Glutamatergic neuron (in vitro differentiated cells): ENCODE measurements at places on chromosomes 2 and 18.

GRCh38 chr2:34738691-34739090 is 1139.6 kb upstream of the FAM98A start:
- H3K36me3 ChIP-seq: no peaks in the 10 kb centered on the region
- H3K27me3 ChIP-seq: no peaks in the 10 kb centered on the region
- no peaks in the 10 kb centered on the region for H3K4me1 ChIP-seq
- no peak overlapping the region for H3K27ac ChIP-seq
- H3K4me3 ChIP-seq: no peak overlapping the region

DNA sequence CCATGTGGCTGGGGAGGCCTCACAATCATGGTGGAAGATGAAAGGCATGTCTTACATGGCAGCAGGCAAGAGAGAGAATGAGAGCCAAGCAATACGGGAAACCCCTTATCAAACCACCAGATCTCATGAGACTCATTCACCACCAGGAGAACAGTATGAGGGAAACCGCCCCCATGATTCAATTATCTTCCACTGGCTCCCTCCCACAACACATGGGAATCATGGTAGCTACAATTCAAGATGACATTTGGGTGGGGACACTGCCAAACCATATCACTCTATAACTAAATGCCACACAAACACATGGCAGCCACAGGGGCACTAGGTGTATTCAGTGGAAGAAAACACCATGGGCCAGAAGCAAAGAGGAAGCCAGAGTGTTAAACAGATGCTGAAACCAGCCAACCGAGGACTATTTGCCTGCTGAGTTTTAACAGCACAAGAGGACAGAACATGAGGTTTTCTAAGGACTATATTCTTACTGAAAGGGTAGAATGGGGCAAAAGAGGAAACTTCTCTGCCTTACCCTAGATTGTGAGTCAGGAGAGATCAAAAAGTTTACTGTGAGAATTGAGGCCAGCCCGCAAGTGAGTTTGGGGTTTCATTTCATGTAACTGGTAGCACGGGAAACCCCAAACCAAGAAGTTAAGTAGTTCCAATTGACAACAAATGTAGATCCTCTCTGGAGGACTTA is 49.2 kb downstream of the SIGLEC15 start:
- DNase-seq: no peak
- H3K27me3 ChIP-seq: no peaks in the 10 kb centered on the region
- peaks cover 21% of the 10 kb centered on the region for H3K36me3 ChIP-seq
- H3K27ac ChIP-seq: no peak overlapping the region
- no peak overlapping the region for H3K4me3 ChIP-seq

DNA sequence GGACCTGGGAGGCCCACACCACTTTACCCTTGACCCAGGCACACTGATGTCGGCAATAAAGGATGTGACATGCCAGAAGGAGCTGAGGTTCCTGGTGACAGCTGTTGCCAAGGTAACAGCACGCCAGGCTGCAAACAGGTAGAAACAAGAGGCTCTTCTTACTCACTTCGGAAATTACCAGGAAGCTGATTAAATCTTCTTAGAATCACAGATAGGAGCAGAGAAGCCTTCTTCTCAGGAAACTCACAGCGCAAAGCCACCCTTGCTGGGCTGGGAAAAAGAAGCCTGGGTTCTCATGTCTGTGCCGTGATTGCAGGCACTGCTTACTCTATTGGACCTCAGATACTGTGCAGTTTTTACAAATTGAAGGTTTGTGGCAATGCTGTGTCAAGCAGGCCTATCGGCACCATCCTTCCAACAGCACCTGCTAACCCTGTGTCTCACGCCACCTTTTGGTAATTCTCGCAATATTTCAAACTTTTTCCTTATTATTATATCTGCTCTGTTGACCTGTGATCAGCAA is 61.0 kb upstream of the TAF1B start:
- H3K4me1 ChIP-seq: peaks cover 12% of the 10 kb centered on the region
- no peaks in the 10 kb centered on the region for H3K36me3 ChIP-seq
- H3K4me3 ChIP-seq: no peak overlapping the region
- H3K27me3 ChIP-seq: no peaks in the 10 kb centered on the region
- no peak overlapping the region for H3K27ac ChIP-seq

DNA sequence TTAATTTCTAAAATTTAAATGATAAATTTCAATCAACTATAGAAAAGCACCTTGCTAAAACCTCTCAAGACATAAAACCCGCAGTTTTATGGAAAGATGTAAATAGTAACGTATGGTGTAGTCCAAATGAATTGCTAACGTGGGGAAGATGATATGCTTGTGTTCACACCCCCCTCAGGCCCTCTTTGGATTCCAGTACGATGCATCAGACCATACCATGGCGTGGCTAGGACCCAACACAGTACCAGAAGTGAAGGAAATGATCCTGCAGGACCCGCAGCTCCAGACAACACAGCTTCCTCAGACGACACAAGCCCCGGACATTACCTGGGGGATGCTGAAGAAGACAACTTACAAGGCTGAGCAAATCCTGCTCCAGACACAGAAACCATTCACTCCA is 60.1 kb upstream of the DYSF start:
- no peak overlapping the region for H3K4me3 ChIP-seq
- no peak for DNase-seq
- peaks cover 2% of the 10 kb centered on the region for H3K27me3 ChIP-seq
- H3K36me3 ChIP-seq: peaks cover 34% of the 10 kb centered on the region
- peaks cover 4% of the 10 kb centered on the region for H3K4me1 ChIP-seq

- H3K27me3 ChIP-seq: no peaks in the 10 kb centered on the region
- DNase-seq: no peak
- H3K27ac ChIP-seq: no peak overlapping the region
- peaks cover under 1% of the 10 kb centered on the region for H3K36me3 ChIP-seq
- H3K4me3 ChIP-seq: no peak overlapping the region
Observed at GRCh38 chr2:135256531-135257260, 204.6 kb downstream of the RAB3GAP1 start.

GRCh38 chr18:59640721-59641120 is 56.5 kb downstream of the CCBE1 start:
- no peak overlapping the region for H3K4me3 ChIP-seq
- peaks cover 1% of the 10 kb centered on the region for H3K27me3 ChIP-seq
- no peak for DNase-seq
- no peaks in the 10 kb centered on the region for H3K36me3 ChIP-seq

DNA sequence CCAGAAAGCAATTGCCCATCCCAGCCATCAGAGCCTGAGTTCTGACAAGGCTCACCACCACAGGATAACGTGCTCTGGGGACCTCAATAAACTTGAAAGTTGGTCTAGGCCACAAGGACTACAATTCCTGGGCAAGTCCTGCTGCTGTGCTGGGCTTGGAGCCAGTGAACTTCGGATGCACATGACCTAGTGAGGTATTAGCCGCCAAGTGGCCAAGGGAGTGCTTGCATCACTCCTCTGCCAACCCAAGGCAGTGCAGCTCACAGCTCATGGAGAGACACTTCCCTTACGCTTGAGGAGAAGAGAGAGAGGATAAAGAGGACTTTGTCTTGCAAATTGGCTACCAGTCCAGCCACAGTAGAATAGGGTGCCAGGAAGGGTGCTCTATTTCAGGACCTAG is 219.6 kb downstream of the MBD2 start:
- H3K27ac ChIP-seq: no peak overlapping the region
- DNase-seq: no peak
- peaks cover 1% of the 10 kb centered on the region for H3K27me3 ChIP-seq

GRCh38 chr2:241538838-241539615 is 19.5 kb upstream of the BOK start:
- H3K4me3 ChIP-seq: peak overlapping the region; percentile 1
- DNase-seq: no peak
- no peaks in the 10 kb centered on the region for H3K36me3 ChIP-seq
- no peaks in the 10 kb centered on the region for H3K4me1 ChIP-seq
- H3K27ac ChIP-seq: no peak overlapping the region
- peaks cover 3% of the 10 kb centered on the region for H3K27me3 ChIP-seq

- no peaks in the 10 kb centered on the region for H3K36me3 ChIP-seq
- H3K27me3 ChIP-seq: peaks cover 14% of the 10 kb centered on the region
- no peaks in the 10 kb centered on the region for H3K4me1 ChIP-seq
- H3K4me3 ChIP-seq: no peak overlapping the region
Observed at GRCh38 chr2:120369250-120369649, 23.3 kb downstream of the INHBB start.

DNA sequence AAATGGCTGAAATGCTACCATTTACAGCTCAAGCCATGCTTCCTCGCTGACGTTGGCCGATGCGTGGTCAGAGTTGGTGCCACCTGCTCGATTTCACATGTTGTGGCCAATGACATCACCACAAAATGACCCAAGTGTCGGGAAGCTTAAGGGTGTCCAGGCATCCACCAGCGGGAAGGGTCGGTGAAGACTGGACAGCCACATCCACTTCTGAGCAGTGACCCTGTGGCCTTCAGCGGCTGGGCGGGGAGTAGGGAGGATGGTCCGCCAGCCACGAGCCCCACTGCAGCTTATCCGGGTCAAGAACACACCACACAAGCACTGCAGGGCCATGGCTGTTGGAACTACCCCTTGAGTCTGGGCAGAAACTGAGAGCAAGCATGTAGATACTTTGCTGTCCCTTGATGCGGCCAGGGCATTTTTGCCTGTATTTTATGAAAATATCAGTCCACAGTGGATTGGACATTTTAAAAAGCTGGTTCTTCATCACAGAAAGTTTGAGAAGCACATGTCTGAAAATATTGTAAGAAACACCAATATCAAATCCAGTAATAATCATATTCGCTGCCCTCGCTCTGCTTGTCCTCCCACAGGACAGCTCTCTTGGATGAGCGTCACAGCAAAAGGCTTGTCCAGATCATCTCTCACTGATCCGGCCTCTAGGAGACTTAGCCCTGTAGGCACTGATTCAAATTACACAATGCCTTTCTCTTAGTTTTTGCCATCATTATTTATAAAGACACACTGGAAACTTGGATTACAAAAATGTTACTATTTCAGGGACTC is 174.0 kb downstream of the TWIST2 start:
- H3K27me3 ChIP-seq: no peaks in the 10 kb centered on the region
- H3K4me1 ChIP-seq: no peaks in the 10 kb centered on the region
- no peak for DNase-seq
- H3K4me3 ChIP-seq: no peak overlapping the region

- H3K4me3 ChIP-seq: no peak overlapping the region
- H3K27me3 ChIP-seq: peaks cover 4% of the 10 kb centered on the region
- no peak overlapping the region for H3K27ac ChIP-seq
- H3K4me1 ChIP-seq: peaks cover 8% of the 10 kb centered on the region
- peaks cover 5% of the 10 kb centered on the region for H3K36me3 ChIP-seq
Observed at GRCh38 chr2:234708091-234708683, 211.3 kb upstream of the ARL4C start.

DNA sequence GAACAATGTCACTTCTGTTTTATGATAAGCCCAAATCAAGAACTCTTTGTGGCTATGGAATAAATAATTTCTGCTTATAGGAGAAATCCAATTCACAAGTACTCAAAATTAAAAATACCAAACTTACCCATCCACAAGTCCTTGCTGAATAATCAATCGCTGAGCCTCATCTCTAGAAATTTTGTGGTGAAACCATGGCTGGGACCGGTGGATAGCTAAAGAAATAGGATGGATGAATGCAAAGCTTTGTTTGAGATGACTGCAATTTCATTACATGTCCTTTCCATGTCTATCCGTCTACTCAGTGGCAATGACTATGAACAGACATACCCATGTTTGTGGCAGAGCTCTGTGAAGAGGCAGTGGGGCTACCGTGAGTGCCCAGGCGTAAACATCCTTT is 124.4 kb downstream of the GRB14 start:
- no peaks in the 10 kb centered on the region for H3K27me3 ChIP-seq
- no peak overlapping the region for H3K27ac ChIP-seq
- no peak overlapping the region for H3K4me3 ChIP-seq
- no peak for DNase-seq
- H3K4me1 ChIP-seq: peaks cover 2% of the 10 kb centered on the region

DNA sequence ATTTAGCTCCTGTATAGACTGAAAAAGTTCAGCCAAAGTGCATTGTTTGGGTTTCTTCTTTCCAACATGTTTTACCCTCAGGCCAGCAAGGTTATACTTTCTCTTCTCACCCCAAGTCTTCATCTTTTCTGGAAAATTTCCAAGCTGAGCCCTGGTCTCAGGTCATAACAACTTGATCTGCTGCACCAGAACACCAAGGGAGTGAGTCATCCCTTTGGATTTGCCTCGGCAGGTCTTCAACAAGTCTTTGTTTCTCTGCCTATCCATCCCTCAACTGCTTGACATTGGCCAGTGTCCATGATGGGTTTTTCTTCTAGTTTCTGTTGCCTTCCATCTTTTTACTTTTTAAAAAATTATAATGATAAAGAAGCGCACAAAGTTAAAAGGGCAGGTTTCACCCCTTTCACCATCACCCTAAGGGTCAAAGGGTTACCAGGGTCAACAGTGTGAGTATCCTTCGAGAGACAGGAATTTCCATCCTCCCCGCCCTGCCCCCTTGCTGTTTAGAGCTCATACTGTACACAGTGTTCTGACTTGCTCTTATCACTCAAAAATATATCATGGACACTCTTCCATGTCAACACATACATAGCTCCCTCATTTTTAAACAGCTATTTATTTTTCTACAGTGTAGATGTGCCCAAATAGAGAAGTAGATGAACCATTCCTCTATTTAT is 5.7 kb upstream of the SPATS2L start:
- H3K27ac ChIP-seq: no peak overlapping the region
- H3K4me3 ChIP-seq: no peak overlapping the region
- H3K4me1 ChIP-seq: peaks cover 8% of the 10 kb centered on the region
- DNase-seq: no peak
- H3K27me3 ChIP-seq: no peaks in the 10 kb centered on the region
- no peaks in the 10 kb centered on the region for H3K36me3 ChIP-seq

DNA sequence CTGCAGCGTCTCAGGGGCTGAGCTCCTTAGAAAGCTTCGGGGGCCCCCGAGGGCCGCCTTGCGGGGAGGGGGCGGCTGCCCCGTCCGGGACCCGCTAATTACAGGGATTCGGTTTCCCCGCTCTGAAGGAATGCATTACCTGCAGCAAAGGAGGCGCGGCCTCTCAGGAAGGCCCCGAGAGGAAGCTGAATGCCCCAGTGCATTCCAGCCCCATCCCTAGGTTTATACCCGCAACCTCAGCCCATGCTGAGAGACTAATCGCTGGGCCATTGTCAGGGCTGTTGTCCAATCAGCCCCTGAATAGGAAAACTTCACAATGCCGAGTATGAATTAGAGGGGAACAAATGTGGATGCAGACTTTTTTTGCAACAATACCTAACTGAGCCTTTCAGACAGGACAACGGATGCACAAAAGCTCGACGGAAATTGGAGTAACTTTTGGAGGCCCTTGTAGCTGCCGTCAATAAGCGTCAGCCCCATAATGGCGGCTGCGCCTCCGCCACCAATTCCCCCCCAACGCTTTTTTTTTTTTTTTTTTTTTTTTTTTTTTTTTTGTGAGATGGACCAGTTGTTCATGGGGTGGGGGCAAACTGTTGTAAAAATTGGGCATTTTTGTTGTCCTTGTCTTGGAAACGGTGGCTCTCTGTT is 138.6 kb upstream of the SIX3 start:
- peaks cover 21% of the 10 kb centered on the region for H3K27me3 ChIP-seq
- no peak for DNase-seq
- peak overlapping the region; percentile 68 for H3K4me3 ChIP-seq
- H3K27ac ChIP-seq: no peak overlapping the region

DNA sequence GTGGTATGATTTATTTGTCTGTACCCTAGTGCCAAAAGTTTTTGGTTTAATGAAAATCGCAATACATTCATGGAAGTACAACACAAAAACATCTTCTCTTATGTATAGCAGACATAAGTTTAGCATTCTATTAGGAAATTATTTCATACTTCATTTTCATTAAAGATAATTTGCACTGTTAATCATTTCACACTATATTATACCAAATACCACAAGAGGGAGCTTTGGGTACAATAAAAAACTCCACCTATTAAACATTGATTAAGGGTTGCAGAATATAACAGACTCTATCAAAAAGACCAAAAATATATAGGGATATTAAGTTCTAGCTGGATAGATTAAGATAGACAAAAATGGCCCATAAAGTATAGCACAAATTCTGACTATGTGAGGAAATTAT is 79.0 kb downstream of the SLC66A3 start:
- no peaks in the 10 kb centered on the region for H3K36me3 ChIP-seq
- H3K27ac ChIP-seq: no peak overlapping the region
- H3K4me3 ChIP-seq: no peak overlapping the region
- DNase-seq: no peak
- peaks cover 2% of the 10 kb centered on the region for H3K27me3 ChIP-seq
